ENCODE measurements at places on chromosomes 1 and 21.

- no peak for DNase-seq
Observed at GRCh38 chr1:45685308-45686014, 872 bp downstream of the GPBP1L1 start.

DNA sequence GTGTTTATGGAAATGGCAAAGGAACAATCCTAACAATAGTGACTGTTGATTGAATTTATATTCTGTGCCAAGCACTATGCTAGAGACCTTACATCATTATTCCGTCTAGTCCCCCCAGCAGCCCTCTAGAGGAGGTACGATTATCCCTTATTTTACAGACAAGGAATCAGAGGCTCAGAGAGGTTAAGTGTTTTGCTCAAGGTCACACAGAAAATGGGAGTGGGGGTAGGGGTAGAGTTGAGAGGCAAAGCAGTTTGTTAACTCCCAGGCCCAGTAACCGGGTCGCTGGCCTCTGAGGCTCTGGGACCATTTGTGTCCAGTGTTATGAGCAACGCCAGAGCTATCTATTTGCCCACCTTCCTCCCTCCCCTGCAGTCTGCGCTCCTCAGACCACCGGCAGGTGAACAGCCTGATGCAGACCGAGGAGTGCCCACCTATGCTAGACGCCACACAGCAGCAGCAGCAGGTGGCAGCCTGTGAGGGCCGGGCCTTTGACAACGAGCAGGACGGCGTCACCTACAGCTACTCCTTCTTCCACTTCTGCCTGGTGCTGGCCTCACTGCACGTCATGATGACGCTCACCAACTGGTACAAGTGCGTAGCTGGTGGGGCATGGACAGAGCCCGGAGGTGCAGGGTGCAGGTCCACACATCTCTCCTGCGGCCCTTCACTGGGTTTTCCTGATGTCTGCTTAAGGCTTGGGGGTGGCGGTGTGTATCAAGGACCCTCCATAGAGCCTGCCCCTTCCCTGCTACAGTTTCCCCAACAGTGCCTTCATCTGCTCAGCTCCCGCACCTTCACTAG lies 19.8 kb downstream of the SERINC2 start:
- no peak for DNase-seq

GRCh38 chr1:17615959-17616358 lies 76.5 kb downstream of the ARHGEF10L start:
- no peak for DNase-seq

DNA sequence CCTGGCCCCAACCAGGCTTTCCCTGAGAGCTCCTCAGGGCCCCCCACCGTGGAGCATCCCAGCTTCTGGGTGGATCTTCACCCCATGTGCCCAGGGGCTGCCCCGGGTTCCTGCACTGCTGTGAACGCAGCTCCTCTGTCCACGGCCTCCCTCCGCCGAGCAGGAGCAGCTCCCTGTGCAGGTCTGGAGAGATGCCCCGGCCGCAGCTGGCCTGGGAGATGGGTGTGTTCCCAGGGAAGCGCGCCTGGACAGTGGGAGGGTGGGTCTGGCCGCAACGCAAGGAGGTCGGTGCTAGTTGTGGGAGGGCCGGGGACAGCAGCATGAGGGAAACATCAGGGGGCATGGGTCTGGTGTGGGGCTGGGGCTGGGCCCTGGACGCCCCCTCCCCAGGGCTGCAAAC lies 71.3 kb downstream of the MORN1 start:
- no peak for DNase-seq

- no peak for DNase-seq
Observed at GRCh38 chr1:231723146-231723545, 96.6 kb downstream of the DISC1 start.

GRCh38 chr1:223198628-223198965 lies 55.5 kb upstream of the TLR5 start:
- DNase-seq: no peak

GRCh38 chr1:55958498-55958897 lies 620.9 kb downstream of the PLPP3 start:
- DNase-seq: no peak

DNA sequence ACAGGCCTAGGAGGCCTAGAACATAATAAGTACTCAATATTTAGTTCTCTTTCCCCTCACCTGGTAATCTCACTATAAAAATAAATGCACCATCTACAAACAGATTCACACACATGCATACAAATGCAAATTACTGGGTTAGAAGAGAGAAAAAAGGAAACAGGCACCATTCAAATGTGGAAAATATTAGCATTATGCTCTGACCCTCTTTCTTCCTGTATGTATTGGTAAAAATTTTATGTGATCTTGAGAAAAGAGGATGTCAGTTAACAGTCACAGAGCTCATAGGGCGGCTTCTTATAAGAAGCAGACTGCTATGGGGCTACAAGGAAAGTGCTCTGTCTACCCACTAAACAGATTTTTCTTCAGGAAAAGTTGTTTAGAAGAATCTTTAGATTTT lies 565.4 kb downstream of the LMO4 start:
- DNase-seq: no peak

- no peak for DNase-seq
Observed at GRCh38 chr1:28796352-28797211, 15.4 kb upstream of the OPRD1 start.

DNA sequence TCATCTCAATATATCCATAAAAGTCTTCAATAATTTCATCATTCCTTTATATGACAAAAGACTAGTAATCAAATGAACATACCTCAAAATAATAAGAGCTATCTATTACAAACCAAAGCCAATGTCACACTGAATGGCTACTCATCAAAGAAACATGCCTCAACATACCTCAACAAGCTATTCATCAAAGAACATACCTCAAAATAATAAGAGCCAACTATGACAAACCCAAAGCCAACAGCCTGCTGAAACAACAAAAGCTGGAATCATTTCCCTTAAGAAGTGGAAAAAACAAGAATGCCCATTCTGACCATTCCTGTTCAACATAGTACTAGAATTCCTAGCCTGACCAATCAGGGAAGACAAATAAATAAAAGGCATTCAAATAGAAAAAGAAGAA lies 1373.7 kb downstream of the BRINP3 start:
- no peak for DNase-seq

GRCh38 chr1:75588779-75589475 lies 22.0 kb downstream of the SLC44A5 start:
- DNase-seq: no peak

- no peak for DNase-seq
Observed at GRCh38 chr1:10745383-10745782, 51.1 kb downstream of the CASZ1 start.

DNA sequence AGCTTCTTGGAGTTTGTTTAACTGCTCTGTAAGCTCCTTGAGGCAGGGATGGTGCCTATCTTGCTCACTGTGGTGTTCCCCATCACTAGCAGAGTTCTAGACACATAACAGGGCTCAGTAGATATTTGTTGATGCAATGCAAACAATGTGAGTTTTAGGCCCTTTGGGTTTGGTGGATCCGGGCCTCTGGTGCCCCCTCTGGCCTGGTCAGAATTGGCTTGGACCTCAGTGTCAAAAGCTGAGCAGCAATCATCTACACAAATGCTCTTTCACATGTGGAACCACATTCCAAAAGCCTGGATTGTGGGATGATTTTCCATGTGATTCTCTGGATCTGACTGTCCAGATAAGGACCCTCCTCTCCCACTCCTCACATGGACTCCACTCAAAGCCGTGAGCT lies 53.4 kb upstream of the BCAR3 start:
- DNase-seq: no peak

DNA sequence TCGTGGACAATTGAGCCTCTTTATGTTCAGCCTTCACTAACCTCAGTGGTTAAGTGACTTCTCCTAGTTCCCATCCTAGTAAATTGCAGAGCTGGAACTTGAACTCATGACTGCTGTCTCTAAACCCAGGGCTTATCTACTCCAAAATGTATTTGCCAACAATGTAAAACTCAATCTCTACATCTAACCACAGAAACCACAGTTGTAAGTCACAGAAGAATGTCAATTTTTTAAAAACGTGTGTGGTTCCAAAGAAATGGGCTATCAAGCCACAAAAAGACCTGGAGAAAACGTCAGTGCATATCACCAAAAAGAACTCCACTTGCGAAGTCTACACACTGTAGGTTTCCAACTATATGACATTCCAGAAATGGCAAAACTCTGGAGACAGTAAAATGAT lies 172.6 kb upstream of the HMCN1 start:
- DNase-seq: peak; percentile 45

DNA sequence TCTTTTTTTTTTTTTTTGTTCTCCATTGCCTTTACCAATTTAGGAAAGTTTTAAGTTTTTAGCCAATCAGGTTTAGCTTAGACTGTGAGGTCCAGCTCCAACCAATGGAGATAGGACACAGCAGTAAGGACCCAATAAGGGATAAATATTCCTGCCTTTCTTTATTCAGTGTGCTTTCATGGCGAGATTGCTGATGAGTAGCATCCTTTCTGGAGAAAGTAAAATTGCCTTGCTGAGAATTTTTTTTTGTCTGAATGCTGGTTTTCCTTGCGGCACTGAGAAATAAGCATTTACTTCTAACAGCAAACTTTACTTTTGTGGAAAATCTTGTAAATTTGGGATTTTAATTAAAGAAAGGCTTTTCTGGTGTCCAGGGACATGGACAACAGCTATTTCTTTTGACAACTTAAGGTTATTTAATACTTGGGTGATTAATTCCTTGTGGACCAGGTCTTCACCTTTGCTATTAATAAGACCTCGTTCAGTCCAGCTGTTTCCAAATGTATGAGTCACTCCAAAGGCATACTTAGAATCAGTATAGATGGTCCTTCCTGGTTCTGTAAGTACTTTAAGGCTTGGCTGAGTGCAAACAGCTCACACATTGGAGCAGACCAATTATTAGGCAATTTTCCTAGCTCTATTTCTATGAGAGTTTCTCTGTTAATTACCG lies 54.1 kb downstream of the SERINC2 start:
- DNase-seq: no peak
